Activated CD4-positive, CD25-positive, alpha-beta regulatory T cell (primary cell): ENCODE measurements at places on chromosomes 1 and 21.

DNA sequence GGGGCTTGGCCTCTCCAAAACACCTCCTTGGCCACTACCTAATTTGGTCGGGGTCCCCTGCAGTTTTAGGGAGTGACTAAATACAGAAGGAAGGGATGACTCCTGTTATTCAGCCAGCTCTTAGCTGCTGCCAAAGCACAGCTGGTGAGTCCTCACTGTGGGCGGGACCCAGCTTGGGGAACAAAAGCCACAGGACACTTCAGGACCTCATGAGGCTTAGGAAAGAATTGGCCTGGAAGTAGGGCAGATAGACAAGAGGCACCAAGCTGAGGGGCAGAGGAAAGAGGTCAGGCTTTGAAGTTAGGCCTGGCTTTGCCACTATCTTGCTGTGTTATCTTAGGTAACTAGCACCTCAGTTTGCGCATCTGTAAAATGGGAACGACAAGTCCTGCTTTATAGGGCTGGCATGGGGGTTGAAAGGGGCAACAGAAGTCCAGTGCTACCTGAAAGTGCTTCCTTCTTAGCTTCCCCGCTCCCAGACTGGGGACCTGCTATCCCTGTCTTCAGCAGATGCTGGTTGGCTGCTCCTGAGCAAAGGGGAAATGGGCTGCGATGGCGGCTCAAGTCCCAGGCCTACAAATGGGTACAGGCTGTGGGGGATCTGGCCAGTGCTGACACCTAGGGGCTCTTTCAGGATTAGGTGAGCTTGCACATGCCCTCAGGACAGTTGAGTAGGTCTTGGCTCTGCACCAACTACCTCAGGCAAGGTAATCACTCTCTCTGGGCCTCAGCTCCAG is 15.7 kb downstream of the IFI6 start:
- DNase-seq: no peak

- DNase-seq: no peak
These were observed 36.4 kb downstream of the BTG3 start for GRCh38 chr21:17576080-17576835.

- DNase-seq: no peak
These were observed 25.0 kb upstream of the CHRM3 start for GRCh38 chr1:239361403-239361802.

- no peak for DNase-seq
These were observed 97.2 kb downstream of the NAV1 start for GRCh38 chr1:201636097-201636496.

DNA sequence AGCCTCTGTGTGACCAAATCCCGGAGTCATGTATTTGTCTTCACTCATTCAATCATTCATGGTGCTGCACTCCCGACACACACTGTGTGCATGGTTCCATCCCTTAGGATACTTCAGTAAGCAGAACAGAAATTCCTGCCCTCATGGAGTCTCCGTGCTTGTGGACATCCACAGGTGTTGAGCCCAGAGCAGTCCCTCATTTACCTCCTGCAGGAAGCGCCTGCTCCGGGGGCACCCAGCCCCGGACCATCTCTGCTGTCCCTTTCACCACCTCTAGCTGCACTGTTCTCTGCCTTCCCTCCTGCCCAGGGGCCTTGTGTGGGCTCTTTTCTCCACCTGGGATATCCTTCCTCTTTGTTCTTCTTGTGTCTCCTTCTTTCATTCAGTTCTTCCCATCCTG is 9.5 kb upstream of the ZBTB21 start:
- no peak for DNase-seq

GRCh38 chr1:214075305-214075998 is 87.7 kb downstream of the PROX1 start:
- no peak for DNase-seq

DNA sequence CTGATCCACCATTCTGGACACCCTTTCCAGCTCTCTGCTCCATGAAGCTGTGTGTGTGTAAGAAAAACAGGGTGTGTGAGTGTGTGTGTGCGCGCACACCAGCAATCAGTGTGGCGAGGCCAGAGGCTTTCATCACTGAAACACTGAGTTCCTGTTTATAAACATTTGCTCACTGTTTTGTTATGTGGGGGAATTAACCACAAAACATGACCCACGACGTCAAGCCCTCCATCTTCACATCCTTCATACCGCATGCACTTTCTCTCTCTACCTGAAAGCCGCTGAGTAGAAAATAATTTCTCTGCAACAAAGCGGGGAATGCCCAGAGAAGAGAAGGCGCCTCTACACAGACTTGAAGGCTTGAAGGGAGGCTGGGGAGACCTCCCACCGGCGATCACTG is 148.9 kb upstream of the IRF2BP2 start:
- no peak for DNase-seq

DNA sequence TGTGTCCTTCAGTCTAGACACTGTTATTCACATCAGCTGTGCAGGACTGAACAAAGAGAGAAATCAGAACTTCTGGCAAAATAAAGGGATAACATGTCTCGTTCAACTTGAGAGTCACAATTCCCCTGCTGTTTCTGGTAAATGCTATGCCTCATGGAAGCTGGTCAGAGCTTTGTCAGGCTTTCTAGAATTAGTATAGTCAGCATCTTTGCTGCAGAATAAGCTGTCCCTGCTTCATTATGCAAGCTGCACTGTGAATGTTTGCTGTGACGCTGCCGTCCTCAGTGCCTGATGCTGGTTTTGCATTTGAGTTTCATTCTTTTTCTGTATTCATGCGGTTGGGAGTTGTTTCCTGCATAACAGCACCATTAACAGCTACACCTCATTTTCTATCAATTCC is 96.4 kb upstream of the KCNJ6 start:
- no peak for DNase-seq
